Activated CD4-positive, CD25-positive, alpha-beta regulatory T cell treated with anti-CD3 and anti-CD28 coated beads, Interleukin-2, amount 50 U/mL, for 24 hours (primary cell): ENCODE measurements at places on chromosomes 7 and 10.

DNA sequence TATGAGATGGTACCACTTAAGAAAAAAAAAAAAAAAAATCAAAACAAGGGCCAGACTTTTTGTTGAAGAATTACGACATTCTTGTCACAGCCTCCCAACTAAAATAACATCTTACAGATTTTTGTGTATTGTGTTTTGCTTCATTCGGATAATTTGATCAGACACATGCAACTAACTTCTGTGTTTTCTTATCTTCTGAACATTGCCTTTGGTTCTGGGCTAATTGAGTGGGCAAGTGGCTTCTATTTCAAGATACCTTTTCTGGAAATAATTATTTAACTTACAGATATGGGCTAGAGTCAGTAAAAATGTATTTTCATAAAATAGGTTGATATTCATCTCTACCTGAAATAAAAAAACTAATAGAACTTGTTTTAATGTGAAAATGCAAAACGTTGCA lies 165.1 kb downstream of the ANKRD7 start:
- no peak for ATAC-seq

DNA sequence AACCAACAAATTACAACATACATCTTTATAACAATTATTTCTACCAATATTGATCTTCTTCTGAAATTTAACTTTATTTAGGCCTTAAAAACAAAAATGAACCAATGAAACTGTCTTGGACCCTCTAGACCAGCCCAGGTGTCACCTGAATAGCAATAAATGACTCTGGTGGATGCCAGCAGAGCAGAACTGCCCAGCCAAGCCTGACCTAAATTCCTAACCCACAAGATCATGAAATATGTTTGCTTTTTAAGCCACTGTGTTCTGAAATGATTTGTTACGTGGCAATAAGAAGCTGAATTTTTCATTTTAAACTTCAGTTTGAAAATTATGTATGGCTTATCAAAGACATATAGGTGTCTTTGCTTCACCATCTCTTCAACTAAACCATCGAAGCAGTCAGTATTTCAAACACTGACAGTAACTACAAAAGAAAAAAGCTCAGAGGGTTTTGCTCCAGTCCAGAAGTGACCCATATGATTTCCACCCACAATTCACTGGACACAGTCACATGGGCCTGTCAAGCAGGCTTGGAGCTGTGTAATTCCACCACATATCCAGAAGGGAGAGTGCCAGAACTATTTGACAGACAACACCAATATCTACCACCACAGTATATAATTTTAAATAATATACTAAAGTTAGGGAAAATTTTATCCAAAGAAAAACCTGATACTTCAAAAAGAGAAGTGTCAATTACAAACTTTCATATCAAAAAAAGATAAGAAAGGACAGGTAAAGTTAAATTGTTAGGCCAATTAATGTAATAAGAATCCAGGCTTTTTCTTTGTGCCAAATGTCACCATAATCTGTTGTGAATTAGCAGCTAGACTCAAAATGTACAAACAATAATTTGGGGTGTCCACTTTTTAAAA lies 94.5 kb downstream of the KMT2C start:
- ATAC-seq, result peak; percentile 34

- ATAC-seq, result peak; percentile 81
Observed at GRCh38 chr10:113961182-113962031, 82.3 kb upstream of the ADRB1 start.

DNA sequence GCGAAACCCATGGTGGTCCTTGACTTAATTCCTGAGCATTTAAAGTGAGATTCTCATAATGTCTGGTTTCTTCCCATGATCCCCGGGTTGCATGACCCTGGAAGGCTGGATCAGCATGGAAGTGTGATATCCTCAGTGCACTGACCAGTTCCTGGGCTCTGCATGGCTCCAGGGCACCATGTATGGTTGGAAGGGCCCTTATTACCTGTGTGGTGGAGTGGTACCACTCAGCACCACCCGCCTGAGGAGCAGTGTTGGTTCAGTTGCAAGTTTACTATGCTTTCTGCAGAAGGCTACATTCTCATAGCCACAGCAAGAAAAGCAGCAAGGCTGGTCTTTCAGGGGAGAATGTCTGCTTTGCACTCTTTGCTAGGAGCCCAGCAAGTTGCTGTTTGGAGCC lies 325.7 kb upstream of the MKI67 start:
- ATAC-seq, result no peak

DNA sequence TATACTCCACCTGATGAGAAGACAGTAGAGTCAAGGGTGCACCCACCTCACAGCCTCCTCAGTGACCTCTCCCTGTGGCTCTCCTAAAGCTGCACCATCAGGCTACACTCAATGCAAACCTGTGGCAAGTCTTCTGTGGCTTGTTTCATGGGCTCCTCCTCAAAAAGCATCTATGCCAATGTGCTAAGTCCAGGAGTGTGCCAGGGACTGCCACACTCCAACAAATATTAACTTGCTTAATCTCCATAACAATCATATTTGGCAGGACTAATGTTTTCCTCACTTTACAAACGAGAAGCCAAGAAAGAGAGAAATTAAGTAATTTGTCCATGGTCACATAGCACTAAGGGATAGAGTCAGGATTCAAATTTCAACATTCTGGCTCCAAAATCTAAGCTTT lies 11.9 kb downstream of the NRAP start:
- ATAC-seq, result no peak

DNA sequence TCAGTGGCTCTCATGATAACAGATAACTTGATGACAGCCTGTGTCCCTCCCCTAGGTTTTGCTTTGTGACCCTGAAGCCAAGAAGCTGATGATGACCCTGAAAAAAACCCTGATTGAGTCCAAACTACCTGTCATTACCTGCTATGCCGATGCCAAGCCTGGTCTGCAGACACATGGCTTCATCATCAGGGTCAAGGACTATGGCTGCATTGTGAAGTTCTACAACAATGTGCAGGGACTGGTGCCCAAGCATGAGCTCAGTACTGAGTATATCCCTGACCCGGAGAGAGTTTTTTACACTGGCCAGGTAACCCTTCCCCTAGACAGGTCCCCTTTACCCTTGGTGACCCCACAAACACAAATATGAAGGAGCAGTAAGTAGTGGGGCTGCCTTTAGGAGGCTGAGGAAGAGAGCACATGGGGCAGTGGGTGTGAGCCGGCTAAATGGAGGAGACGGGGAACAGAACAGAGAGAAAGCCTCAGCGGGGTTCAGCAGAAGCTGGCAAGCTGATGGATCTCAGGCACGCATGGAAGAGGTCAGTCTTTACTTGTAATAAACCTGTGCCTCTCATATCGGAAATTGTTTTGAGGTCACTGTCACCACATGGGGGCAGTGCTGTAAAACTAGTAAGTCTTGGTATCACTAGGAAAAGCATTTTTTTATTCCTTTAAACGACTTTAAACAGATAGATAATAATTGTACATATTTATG lies 20.2 kb downstream of the PDCD11 start:
- ATAC-seq, result no peak

GRCh38 chr10:43128958-43129706 lies 9.1 kb upstream of the CSGALNACT2 start:
- ATAC-seq, result peak; percentile 55

- ATAC-seq, result no peak
Observed at GRCh38 chr10:50990568-50991455, 83.5 kb upstream of the PRKG1 start.

- ATAC-seq, result no peak
Observed at GRCh38 chr10:75430000-75430763, 1.2 kb upstream of the LRMDA start.

GRCh38 chr7:36565792-36566356 lies 158.4 kb downstream of the AOAH start:
- ATAC-seq, result no peak

- peak; percentile 8 for ATAC-seq
Observed at GRCh38 chr7:28685242-28685643, 272.9 kb downstream of the TRIL start.

GRCh38 chr7:80622541-80622940 lies 15.9 kb upstream of the CD36 start:
- ATAC-seq, result no peak

DNA sequence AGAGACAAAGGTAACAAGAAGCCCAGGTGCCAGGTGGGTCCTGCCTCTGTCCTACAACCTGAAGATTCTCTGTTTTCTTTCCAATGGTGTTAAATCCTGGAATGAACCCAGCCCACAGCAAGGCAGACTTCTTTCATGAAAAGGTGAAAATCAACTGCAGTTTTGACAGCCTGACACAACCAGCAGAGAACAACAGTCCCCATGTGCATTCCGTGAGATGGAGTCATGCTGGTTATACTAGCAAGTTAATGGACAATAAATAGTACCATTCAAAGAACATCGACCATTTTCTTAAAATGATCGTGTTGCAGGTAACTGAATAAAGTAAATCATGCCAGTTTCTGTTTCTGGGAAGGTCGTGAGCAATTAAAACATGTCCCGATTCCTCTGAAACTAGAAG lies 131.5 kb downstream of the SFMBT2 start:
- no peak for ATAC-seq

- peak; percentile 4 for ATAC-seq
Observed at GRCh38 chr7:101163279-101164070, 1.9 kb downstream of the VGF start.

GRCh38 chr7:29327455-29327854 lies 132.9 kb downstream of the CHN2 start:
- ATAC-seq, result no peak

- no peak for ATAC-seq
Observed at GRCh38 chr10:13074563-13075451, 25.2 kb upstream of the OPTN start.

DNA sequence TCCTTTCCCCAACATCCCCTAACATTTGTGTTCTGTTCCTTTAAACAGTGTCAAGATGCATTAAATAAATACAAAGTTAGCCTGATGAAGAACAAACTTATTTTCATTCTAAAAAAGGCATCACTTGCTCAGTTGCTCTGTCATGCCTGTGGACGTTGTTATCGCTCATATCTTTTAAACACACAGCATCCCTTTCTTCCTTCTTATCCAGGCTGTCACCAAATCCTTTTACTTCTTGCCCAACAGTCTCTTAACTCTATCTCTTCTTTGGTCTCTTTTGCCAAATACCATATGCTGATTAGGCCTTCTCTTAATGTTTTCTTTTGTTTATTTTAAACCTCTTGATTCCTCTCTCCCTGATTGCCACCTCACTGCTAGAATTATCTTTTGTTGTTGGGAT lies 43.9 kb downstream of the DKK1 start:
- no peak for ATAC-seq

GRCh38 chr7:116806046-116806944 lies 56.1 kb upstream of the CAPZA2 start:
- ATAC-seq, result no peak

DNA sequence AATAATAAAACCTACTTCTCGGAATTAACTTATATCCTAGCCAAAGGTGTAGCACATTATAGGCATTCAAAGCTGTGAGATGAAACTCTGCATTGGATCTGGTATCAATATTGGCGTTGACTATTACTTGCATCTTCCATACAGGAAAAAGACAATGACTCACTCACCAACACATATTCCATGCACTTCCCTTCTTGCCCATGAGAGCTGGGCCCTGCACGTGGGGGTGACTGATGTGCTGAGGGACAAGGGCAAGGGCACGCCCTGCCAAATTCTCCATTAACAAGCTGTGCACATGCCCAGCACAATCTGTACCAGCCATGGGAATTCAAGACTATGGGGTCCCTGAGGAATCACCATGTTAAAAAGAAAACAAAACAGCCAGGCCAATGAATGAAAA lies 188.1 kb upstream of the PDE1C start:
- ATAC-seq, result no peak

- ATAC-seq, result no peak
Observed at GRCh38 chr7:16205466-16205865, 215.9 kb downstream of the CRPPA start.

DNA sequence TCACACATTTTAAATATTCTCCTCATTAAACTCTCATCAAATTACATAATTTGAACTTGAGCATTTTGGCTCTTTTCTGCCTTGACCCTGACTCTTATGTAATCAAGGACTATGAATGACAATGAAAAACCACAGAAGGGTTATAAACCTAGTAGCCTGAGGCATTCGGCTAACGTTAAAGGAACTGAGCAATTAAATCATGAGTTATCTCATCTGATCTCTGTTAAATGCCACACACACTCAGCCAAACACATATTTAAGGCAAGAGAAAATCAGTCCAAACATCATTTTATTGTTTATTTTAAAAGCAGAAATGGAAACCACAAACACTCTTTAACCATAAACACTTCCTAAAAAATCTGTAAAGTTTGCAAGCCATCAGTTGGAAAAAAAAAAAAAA lies 204.3 kb downstream of the DGKI start:
- ATAC-seq, result no peak

GRCh38 chr7:153322991-153323390 lies 563.4 kb downstream of the ACTR3B start:
- ATAC-seq, result no peak

GRCh38 chr10:74047871-74048270 lies 50.0 kb downstream of the VCL start:
- ATAC-seq, result no peak

- ATAC-seq, result no peak
Observed at GRCh38 chr7:107387573-107388219, 82.2 kb upstream of the GPR22 start.

- ATAC-seq, result peak; percentile 82
Observed at GRCh38 chr7:37448636-37449361, at the start of gene ELMO1. Gene ELMO1 (minus strand): TSS chr7:37448864. CDS start chr7:37342690, 106,174 bp downstream.

DNA sequence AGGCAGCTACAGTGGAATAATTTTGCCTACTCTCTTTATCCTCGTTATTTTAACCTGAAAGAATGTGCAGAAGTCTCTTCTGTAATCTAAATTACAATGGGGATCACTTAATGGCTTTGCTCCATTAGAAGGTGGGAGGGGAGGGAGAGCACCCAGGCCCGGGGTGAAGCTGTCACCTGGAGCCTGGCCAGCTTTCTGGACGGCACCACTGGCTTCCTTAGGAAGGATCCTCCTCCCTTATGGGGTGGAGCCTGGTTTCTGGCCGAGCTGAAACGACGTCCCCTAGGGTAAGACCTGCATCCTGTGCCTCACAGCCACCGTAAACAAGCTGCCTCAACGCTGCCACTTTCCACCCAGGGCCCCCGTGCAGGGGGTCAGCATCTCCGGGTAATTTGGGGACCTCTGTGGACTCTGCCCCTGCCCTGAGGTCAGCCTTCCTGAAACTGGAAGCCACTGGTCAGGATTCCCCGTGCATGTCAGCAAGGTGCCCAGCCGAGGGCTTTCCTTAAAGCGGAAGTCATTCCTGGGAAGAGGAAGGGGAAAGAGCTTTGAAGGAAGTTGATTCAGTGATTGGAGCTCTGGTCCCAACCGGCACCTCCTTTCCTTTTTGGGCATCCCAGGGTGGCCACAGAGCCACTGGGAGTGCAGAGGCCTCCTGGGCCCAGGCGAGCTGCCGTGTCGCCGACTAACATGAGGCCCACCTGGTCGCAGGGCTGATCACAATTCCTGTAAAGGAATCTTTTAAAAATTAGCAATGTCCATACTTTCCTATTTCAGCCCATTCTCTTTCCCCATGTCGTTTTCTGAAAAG lies 569.1 kb downstream of the DNAJB6 start:
- no peak for ATAC-seq

GRCh38 chr10:112434988-112435619 lies 11.6 kb downstream of the ZDHHC6 start:
- peak; percentile 17 for ATAC-seq

DNA sequence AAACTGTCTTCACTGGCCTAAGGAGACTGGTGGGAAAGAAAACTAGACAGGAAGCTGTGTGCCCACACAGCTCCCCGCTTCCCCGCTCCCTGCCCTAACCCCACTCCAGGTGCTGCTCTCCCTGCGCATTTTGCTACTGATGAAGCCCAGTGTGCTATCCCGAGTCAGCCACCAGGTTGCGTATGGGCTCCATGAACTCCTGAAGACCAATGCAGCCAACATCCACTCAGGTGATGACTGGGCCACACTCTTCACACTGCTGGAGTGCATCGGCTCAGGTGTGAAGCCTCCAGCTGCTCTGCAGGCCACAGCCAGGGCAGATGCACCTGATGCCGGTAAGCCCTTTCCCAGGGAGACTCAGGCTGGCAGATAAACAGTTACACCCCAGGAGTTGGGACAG lies 20.3 kb upstream of the NFKB2 start:
- peak; percentile 28 for ATAC-seq
